Lung microvascular endothelial cell (primary cell): ENCODE measurements at places on chromosomes 5 and 9.
A peak's percentile ranks its signal among the peaks of the same experiment; 100 is the strongest.

- no peak for DNase-seq
These were observed 75.5 kb downstream of the RAI14 start for GRCh38 chr5:34731435-34732232.

DNA sequence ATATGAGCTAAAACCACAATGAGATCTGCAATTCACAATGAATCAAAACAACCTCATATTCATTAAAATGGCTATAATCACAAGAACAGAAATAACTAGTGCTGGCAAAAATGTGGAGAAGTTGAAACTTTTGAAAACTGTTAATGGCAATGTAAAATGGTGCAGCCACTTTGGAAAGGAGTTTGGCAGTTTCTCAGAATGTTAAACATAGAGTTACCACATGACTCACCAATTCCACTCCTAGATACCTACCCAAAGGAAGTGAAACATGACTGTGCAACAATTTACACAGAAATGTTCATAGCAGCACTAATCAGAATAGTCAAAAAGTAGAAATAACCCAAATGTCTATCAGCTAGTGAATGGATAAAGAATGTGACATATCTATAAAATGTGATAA, 862.2 kb downstream of the DTWD2 start:
- DNase-seq: no peak

- DNase-seq: no peak
These were observed 117.5 kb downstream of the BOD1 start for GRCh38 chr5:173498739-173499470.

- DNase-seq: no peak
These were observed 9.6 kb upstream of the CCDC171 start for GRCh38 chr9:15543047-15543813.

GRCh38 chr9:108972626-108973209, 38.5 kb downstream of the ABITRAM start:
- DNase-seq: no peak

DNA sequence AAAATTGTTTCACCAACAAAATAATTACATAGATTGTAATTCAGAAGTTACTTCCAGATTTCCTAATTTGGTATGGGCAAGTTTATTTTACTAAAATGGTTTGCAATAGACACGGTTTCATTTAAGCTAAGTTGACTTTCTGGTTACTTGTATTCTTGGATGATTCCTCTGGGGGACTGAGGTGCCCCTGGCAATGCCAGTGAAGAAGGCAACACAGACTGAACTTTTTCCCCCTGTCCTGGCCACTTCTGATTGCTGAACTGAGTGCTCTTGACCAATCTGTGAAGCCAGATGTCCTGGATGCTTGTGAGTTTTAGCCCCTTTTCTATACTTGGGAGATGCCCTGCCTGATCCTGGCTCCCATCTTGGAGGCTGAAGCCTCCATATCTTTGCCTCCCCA, 66.3 kb upstream of the FANCC start:
- no peak for DNase-seq

DNA sequence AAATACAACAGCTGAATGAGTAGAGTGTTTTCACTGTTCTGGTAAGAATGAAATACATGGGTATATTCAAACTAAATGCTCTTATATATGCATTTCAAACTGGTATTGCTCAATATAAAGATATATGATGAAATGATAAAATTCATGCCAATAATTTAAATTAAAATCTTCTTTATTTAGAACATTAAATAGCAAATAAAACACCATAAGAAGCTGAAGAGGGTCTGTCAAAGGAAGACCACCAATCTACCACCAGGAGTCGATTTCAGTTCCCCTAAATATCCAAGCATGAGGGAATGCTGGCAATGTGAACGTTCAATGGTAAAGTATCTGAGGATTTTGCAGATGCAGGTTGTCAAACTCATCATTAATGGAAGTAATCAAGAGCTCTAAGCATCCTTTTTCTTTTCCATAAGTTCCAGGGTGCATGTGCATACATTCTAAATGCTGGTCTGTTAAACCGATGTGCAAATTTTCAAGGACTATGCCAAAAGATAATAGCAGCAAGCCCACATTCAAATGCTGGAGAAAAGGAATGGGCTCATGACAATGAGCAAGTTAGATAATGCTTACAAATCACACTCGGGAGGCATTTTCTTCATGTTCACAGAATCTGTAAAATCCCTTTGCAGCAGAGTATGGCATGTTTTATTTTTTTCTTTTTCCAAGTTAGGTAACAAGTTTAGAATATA, 118.8 kb upstream of the MTAP start:
- DNase-seq: no peak

DNA sequence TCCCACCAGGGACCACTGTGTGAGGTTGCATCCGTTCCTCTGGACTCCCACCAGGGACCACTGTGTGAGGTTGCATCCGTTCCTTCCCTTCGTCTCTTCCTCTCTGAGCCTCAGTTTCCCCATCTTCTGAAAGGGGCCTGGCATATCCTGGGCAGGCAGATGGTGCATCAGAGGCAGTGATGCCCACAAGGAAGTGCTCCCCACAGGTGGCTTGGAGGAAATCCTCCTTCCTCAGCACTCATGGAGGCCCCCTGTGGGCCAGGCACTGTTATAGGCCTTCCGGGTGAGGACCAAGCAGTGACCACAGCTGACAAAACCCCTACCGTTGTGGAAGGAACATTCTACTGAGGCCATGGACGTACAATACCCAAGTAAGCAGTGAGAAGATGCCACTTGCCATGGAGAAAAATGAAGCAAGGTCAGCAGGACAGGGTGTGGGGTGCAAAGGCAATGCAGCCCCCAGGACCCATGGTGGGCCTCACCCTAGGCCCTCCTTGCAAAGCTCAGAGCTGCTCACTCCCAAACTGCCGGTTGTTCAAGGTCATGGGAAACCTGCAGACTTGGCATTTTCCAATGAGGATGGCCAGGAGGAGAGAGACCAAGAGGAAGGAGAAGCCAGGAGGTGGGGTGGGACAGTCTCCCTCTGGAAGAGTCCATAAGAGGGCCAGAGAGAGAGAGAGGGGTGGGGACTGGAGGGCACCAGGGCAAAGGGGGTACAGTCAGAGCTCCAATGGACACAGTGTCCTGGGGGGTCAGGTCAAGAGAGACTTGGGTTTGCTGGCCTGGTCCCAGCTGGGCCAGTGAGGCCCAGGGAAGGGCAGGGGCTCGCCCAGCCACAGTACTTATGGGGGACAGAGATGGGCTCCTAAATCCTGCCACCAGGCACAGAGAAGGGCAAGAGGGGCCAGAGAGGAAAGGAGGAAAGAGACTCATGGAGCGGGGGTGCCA, 51.1 kb downstream of the C9orf50 start:
- peak; percentile 43 for DNase-seq

GRCh38 chr9:8179381-8180053, 379.9 kb upstream of the DMAC1 start:
- DNase-seq: no peak
